ENCODE measurements at places on chromosomes 2 and 18.

- no peak for DNase-seq
Observed at GRCh38 chr2:106995556-106995955, 109.6 kb upstream of the ST6GAL2 start.

DNA sequence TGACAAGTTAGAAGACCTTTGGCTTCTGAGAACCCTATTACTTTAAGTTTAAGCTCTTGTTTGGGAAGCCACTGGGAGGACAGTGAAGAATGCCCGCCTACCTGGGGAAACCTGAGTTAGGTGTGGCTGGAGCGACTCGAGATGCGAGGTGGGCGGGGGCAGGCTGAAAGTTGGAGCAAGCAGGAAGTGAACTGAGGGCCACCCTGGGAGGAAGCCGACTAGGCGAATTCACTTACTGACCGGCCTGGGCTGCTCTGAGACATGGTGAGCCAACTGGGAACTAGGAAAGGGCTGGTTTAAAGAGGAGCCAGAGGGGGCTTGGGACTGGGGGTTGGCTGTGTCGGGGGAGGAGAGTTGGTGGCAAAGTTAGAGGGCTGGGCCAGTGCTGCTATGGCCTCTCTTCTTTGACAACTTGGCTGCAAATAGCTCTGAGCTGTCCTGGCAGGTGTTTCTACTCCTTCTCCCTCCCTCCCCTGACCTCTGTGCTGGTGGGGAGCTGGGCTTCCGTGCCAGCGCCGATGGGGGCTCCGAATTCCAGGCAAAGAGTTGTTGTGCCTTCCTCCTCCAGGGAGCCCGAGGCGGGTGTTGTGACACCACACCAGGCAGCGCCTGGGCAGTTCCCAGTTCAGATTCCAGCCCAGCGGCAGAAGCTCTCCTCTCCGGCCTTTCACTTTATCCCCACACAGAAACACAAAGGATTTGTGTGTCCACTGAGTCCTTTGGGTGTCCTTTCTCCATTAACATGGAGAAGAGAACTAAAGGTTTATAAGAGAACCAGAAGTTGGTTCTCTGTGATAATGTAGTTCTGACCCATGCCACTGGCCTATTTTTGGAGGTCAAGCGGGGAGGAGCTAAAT lies at the start of gene VAMP8:
Gene VAMP8, plus strand, starts transcription at position 201 of the 857 bp plus-strand sequence. Its CDS starts 61 bp downstream, at position 262.
- peak; percentile 62 for DNase-seq

- DNase-seq = no peak
Observed at GRCh38 chr2:204201507-204201906, 264.9 kb downstream of the ICOS start.

DNA sequence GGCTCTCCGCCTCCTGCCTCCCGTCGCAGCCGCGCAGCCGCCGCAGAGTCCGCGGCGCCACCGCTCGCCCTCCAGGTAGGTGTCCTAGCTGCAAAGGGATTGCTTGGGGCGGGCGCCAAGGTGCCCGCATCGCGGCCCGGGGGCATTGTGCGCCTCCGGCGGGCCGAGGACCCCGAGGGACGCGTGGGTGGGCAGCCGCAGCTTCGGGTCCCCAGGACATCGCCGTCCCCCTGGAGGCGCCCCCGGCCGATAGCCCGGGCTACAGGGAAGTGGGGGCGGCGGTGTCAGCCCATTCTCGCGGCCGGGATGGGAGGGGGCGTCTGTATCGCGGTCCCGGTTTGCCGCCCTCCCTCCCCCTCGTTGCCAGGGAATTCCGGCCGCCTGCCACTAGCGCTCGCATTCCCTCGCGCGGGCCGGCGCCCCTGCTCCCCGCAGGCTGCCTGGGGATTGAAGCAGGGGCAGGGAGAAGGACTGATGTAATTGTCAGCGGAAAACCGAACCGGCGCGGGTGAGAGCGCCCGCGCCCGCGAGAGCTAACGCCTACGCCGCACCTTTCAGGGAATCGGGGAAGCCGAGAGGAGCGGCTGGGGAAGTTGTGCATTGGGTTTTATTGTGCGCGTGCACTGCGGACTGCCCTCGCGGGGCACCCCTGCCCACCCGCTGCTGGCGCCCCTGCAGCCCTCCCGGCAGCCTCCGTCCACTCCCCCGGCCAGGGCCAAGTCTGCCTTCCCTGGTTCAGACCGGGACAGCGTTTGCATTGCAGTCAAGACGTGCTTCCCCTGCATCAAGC lies 483 bp downstream of the OSBPL6 start:
- peak; percentile 15 for DNase-seq

DNA sequence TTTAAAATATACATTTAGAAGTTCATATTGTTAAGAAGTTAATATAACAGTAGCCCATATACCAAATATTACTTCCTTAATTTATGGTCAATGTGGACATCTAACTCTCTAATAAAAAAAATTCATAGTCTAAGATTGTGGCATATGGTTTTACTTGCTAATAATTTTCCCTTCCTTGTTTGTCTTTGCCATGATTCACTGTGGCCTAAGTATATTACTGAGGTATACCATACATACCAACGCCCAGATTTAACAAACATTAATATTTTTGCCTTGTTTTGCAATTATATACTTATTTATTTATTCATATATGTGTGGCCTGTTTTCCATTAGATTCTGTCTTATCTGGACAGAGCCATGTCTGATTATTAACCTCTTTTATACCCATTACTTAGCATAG lies 54.6 kb upstream of the CCDC150 start:
- DNase-seq = no peak

DNA sequence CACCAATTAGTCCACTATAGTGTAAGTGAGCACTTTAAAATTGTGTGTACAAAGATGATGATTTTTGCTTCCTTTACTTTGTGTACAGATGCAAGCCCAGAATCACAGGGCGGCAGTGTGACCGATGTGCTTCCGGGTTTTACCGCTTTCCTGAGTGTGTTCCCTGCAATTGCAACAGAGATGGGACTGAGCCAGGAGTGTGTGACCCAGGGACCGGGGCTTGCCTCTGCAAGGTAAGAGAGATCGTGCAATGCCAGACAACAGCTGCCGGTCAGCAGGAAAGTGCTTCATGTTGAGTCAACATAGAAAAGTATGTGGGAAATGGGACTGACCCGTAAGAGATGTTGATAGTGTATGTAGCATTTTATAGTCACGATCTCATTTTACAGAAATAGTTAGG lies 156.8 kb upstream of the TTC39C start:
- no peak for DNase-seq

DNA sequence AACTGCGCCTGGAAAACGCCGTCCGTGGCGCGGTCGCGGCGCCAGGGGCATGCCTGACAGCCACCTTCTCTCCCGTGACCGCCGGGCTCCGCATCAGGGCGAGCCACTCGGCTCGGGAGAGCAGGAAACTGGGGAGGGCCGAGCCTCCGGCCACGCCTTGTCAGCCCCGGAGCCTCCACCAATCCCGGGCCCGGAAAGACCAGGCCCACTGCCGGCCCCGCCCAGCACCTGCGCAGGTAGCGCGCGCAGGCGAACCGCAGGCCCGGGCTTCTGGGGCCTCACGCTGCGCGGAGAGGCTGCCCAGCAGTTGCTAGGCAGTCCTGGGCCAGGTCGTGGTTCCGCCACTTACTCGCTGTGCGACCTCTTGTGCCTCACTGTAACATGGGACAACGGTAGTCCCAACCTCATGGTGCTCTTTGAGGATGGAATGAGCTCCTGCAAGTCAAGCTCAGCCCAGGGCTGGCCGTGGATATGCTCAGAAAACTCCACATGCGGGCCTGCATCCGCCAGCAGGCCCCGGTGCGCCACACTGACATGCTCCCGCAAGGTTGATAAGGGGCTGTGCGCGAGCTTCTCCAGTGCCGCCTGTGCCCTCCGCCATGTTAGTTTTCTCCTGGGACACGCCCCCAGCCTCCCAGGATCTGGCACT lies 97.1 kb downstream of the INHBB start:
- no peak for DNase-seq

- no peak for DNase-seq
Observed at GRCh38 chr2:176682278-176682677, 413.0 kb downstream of the MTX2 start.

GRCh38 chr2:199130501-199130900 lies 327.2 kb downstream of the SATB2 start:
- DNase-seq = no peak
